HAP-1 (cell line): ENCODE measurements at places on chromosomes 1 and 21.

DNA sequence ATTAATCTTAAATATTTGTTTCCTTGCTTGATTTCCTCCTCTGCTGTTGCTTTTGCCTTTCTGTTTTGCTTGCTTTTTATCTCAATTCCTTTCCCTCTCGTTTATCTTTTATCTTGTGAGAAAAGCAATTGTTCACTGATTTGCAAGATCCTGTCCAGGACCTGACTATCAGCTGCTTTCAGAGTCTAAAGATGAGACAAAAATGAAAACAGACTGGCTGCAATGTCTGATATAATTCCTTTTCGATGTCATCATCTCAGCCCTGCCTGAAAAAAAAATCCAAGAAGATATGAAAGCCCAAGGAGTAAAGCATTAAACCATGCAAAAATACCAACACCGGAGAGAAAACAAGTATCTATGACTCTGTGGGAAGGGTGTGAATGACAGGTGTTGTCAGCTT lies 225.5 kb downstream of the PATJ start:
- no peak for DNase-seq

- no peak for DNase-seq
Observed at GRCh38 chr1:234214911-234215892, 158.1 kb upstream of the COA6 start.

DNA sequence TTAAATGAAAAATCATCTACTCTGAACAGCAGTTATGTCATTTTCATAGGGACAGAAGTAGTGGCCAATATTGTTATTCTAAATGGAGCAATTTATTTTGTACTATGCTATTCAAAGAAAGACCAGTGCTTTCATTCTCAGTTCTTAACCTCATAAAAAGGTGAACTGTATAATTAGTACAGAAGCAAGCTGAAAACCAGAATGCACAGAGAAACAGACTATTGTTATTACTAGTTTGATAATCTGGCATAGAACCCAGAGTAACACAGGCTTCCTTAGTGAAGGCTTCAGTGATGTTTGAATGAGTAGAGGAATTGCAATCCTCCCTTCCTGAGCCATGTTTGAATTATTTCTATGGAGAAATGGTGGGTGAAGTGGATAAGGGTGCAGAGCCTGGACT lies 131.6 kb upstream of the LRRC7 start:
- DNase-seq, result peak; percentile 18

- no peak for DNase-seq
Observed at GRCh38 chr1:9840176-9840575, 16.4 kb upstream of the CLSTN1 start.

DNA sequence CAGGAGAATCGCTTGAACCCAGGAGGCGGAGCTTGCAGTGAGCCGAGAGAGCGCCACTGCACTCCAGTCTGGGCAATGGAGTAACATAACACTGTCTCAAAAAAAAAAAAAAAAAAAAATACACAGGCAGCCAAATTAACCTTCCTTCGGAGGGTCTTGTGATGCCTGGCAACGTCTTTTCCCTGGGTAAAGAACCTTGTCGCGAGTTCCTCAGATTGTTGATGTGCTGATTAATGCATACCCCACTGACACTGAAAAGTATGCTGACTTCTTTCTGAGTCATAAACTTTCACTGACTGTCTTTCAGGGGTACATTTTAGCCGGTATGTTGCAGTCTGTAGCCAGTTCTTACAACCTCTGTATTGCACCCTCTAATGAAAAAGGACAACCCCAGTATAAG lies 95.1 kb upstream of the SOD1 start:
- DNase-seq, result no peak

DNA sequence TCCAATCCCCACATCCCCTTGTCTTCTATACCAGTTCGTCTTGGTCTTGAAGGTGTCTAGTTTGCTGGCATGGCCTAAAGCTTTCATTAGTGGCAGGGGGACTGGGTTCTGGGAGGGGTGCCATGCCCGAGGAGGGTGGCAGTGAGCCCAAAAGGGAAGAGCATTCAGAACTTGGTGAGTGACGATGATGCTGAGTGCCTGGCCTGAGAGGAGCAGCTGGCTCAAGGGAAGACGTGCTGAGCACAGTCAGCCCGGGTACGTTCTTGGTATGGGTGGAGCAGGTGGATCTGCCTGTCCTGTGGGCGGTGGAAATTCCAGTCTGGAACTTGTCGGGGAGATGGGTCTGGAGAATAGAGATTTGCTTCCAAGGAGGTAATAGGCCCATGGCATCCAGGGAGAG lies 4.6 kb downstream of the FDPS start:
- no peak for DNase-seq

GRCh38 chr21:46286648-46287002 lies 483 bp downstream of the YBEY start:
- DNase-seq, result no peak

DNA sequence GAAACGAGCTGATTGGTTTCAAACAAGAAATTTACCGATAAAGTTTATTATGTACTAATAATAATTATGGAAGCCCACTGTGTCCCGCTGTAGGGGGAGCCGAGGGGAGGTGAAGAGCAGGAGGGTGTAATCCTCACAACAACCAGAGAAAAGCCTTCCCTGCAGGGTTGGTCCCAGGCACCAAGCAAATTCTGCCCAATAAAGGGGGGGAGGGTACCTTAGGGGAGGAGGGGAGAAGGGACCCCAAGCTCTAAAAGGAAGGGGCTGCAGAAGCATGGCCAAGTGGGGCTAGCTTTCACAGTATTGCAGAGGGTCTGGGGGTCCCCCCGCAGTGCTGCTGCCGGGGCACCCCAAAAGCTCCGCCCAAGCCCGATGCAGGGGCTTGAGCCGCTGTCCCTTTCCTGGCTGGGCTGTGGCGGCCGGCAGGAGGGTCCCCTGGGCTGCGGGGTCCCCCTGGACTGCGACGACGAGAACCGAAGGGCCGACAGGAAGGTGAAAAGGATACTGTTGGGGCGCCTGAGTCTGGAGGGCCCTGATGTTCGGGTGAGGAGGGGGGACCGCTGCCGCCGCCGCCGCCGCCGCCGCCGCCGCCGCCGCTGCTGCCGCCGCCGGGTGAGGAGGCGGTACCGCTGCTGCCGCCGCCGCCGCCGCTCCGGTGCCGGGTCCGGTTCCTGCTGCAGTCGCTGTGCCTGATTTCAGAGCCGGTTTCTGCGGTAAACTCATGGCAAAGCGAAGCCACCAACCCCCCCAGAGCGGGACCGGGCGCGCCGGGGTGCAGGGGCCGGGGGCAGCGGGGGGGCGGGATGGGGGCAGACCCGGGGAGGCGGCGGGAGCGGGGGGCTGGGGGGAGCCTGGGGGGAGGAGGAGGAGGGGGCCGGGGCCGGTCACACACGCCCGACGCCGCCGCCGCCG lies 771 bp downstream of the EIF4G3 start:
- peak; percentile 39 for DNase-seq

DNA sequence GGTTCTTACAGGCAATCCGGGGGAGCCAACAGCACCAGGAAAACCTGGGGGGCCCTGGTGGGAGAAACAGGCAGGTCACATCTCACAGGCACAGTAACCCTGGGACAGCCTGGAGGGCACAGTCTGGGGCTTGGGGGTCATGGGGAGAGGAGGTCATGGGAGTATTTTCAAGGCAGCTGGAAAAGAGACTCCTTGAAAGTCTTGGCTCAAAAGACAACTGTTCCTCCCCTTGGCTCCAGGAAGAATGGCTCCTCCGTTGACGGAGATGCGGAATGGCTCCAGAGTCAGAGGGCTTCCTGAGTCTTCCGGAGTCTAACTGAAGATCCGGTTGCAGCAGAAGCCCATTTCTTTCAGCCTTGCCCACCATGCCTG lies 25.9 kb upstream of the PEF1 start:
- DNase-seq, result no peak

DNA sequence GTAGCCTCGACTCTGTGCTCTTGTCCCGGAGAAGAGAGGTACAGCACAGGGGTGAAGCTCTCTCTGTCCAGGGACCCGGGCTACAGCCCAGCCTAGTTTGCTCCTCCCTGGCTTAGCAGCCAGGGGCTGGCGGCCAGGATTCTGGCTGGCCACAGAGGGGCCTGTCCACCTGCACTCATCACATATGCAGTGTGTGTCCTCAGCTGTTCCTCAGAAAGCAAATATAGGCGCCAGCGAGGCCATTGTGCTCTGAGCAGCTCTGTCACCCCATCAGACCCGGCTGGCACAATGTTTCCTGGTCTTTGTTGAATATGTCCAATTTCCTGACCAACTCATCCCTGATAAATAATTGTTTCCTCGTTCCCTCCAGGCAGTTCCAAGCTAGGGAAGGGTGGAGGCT lies 28.5 kb downstream of the KCND3 start:
- DNase-seq, result no peak

GRCh38 chr1:18384471-18384870 lies 96.3 kb upstream of the KLHDC7A start:
- no peak for DNase-seq

GRCh38 chr1:235782601-235783000 lies 84.1 kb downstream of the LYST start:
- no peak for DNase-seq

- no peak for DNase-seq
Observed at GRCh38 chr1:168134642-168135041, 2.1 kb downstream of the GPR161 start.

DNA sequence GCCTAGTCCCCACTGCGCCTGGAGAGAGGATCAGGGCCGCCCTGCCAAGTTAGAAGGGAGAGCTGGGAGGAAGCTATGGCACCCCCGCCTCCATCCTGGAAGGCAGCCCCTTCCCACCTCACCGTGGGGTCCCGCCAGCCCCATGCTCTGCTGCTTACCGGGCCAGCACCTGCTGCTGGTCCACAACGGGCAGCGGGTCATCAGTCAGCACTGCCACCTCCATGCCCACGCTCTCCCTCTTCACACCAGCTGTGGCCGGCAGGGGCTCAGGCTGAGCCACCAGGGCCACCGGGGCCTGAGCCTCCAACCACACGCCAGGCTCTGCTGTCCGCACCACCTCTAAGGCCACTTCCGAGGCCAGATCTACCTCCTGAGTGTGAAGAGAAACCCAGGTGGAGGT lies 23.5 kb upstream of the DDOST start:
- DNase-seq, result no peak

GRCh38 chr1:8317647-8318381 lies at the start of gene SLC45A1:
TSS of gene SLC45A1 (plus strand) at chr1:8318114. CDS start at chr1:8324330, 6,216 bp downstream.
- peak; percentile 76 for DNase-seq

DNA sequence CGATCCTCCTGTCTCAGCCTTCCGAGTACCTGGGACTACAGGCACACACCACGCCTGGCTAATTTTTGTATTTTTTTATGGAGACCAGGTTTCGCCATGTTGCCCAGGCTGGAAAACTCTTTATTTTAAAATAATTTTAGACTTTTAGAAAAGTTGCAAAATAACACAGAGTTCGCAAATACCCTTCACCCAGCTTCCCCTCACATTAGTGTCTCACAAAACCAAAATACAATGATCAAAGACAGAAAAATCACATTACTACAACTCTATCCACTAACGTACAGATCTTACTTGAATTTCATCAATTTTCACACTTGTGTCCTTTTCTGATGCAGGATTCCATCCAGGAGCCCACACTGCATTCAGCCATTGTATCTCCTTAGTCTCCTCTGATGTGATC lies 58.8 kb upstream of the ERRFI1 start:
- DNase-seq, result no peak
